Stimulated activated CD4-positive, alpha-beta T cell treated with anti-CD3 and anti-CD28 coated beads, Interleukin-1b, Interleukin-23, amount 100 ng/mL, for 1 hour (primary cell): ENCODE measurements at places on chromosomes 1 and 21.

GRCh38 chr1:61873994-61874393 lies 131.7 kb downstream of the PATJ start:
- DNase-seq = no peak

DNA sequence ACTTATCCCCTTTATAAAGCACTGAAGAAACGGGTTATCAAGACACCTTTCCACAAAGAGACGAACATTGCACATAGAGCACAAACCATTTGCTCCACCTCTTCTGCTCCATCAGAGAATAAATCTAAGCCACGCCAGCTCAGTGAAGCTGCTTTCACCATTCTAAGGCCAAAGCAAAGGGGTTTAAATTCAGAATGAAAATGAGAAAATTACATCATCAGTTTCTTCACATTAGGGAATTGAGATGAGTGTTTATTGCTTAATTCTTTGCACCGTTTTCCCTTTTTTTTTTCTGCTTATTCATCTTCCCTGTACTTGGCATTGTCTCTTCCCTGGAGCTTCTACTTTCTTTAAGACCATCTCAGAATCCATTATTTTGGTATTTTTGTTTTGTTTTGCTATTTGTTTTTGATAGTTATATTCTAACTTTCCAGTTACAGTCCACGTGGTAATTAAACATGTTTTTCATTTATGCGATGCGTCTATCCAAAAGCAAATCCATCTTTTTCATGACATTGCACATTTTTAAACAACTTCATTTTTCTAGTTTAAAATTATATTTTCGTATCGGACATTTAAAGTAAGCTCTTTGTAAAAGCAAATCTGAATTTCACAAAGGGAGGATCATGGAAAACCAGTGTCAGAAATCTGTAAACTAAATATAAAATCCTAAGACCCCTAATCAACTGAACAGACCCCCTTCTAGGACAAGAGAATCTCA lies 1.9 kb upstream of the OR2T34 start:
- no peak for DNase-seq

GRCh38 chr1:118159569-118159968 lies 25.5 kb downstream of the SPAG17 start:
- DNase-seq = no peak

DNA sequence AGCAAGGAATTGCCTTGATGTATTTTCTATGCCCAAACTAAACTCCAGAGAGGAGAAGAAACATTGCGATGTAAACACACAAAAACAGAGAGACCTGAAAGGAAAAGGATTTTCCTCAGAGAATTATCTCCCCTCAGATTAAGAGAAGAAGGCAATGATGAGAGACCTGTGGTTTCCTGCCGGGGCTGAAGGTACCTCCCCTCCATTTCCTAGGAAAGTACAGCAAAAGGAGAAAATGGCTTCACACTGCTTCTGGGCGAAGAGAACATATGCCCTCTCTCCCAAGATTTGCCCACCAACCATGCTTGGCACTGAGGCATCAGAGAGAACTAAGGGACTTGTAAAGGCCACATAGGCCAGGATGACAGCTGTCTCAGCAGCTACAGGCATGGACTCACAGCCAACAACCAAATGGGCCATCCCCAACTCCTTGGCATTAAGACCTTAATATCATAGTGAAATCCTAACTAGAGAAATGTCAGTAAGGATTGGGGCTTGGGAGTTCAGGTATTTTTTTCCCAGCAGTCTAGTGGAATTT lies 523.0 kb downstream of the PTPRC start:
- DNase-seq = no peak

- DNase-seq = no peak
Observed at GRCh38 chr21:36436829-36437744, 42.8 kb downstream of the CLDN14 start.

GRCh38 chr1:244393604-244394176 lies 58.0 kb downstream of the ADSS2 start:
- DNase-seq = no peak

GRCh38 chr1:169529068-169529642 lies 43.4 kb upstream of the SLC19A2 start:
- no peak for DNase-seq

DNA sequence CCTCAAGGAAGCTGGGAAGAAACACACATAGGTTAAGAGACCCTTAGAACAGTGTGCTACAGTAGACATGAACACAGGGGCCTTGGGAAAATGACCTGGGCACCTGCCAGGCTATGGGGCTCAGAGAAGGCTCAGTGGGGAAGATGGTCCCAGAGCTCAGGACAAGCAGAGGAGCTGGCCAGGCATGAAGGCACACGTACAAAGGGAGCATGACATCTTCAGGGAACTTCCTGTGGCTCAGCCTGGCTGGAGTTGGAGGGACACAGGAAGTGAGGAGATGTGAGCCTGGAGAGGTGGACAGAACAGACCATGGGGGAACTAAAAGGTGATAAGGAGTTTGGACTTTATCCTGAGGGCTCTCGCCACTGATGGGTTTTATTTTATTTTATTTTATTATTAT lies 3.8 kb upstream of the SLC50A1 start:
- DNase-seq = no peak

GRCh38 chr21:39675993-39676661 lies 63.4 kb downstream of the B3GALT5 start:
- no peak for DNase-seq

DNA sequence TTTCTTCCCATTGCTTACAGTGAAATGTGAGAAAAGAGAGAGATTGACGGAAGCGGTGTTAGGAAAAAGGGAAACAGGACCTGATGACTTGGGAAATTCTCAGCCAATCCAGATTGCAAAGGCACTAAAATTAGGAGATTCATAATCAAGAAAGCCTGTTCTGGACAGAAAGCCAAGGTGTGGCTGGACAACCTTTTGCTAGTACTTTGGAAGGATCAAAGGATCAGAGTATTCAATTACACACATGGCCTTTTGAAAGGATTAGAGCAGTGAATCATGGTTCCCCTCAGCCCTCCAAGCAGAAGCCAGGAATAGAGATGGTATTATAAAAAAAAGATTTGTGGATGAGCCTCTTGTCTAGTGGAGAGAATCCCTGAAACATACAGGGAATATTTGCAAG lies 669.8 kb upstream of the ADAMTS5 start:
- no peak for DNase-seq

GRCh38 chr1:167121375-167122120 lies 27.7 kb downstream of the STYXL2 start:
- no peak for DNase-seq

DNA sequence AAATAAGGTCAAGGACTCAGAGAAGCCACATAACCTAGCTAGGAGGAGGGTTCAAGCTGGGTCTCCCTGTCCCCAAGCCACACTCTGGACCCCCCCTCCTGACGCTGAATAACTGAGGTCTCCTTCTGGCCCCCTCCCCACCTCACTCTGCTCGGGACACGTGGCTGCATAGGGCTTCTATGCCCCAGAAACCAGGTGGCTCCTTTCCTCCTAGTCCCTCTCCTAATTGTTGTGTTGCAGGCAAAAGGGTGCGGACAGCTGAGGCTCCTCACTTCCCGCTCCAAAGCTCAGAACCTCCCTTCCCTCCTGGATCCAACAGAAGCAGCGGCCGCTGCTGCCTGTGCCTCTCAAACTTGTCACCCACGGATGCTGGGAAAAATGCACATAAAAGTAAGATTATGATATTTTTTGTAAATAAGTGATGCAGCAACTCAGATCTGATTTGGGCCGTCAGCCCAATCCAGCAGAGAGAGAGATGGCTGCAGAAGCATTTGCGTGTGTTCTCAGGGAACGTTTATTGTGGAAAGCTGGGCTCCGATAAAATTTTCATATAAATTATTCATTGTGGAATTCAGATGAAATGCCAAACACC lies 40.8 kb upstream of the C1orf174 start:
- DNase-seq = no peak

DNA sequence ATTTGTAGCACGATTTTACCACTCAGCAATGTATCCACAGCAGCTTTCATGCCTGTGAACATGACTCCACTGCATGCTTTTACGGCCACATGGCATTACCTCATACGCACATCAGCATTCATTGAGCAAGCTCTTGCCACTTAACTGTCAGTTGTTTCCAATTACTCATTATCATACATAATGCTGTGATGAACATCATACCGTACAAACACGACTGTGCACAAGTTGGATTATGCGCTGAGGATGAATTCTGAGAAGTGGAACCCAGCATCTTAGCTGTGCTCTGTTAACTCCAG lies 9.6 kb downstream of the UMODL1 start:
- no peak for DNase-seq

DNA sequence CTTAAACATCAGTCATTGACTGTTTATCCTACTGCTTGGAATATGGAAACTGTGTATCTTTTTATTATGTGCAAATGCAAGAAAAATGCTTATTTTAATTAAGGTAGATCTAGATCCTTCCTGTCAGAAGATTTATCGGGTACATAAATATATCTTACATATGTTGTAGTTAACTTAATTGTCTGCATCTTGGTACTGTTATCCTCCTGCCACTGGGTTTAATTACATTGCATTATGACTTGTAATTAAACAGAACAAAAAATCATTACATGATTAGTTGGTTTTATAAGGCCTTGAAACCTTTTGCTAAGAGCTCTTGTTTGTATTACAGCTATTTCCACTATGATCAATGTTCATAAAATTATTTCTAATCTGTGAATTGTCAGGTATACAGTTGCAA lies 211.2 kb downstream of the PTGER3 start:
- DNase-seq = no peak

DNA sequence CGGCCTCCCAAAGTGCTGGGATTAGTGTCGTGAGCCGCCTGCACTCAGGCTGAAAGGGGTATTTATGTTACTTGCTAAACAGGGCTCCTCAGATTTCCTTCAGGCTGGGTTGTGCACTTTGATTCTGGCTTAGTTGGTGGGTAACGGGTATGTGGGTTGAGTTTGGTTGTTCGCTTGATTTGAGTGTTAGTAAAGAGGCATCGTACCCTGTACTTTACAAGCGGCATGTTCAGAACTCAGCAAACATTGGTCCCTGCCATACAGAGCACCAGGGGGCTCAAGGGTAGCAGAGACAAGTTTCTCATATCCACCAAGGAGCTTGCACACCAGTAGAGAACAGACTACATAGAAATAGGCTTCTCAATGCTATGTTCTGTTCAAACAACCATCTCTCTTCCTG lies 147.8 kb downstream of the PGBD5 start:
- DNase-seq = no peak

GRCh38 chr1:184480736-184481135 lies 93.9 kb downstream of the C1orf21 start:
- DNase-seq = no peak

DNA sequence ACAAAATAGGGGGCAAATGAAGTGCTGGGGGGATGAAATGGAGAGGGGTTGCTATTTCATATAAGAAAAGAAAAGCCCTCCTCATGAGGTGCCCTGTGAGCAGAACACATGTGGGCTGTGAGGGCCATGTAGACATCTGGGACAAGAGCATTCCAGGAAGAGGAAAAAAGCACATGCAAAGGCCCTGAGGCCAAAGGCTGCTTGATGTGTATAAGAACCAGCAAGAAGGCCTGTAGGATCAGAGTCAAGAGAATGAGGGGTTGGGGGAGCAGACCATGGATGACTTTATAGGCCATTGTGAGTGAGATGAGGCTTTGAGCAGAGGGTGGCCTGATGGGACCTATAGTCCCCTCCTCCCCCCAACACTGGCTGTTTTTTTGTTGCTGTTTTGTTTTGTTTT lies 7.7 kb upstream of the RAB4A start:
- DNase-seq = no peak

DNA sequence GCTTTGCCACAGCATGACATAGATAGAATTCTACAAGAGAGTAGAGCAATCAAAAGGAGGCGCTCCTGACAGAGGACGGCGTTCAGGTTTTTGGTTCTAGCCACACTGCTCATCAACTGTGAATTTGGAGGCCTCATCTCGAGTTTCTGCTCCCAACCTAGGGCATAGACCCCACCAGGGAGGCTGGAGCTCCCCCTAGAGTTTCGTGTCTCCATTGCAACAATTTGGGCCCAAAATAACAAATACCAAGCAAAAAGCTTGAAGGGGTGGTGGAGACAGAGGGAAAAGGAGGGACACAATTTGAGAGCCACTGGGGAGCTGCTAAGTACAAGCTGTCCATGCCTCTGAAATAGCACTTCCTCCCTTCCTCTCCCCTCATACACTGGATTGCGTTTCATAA lies 297.0 kb downstream of the GPATCH2 start:
- no peak for DNase-seq

GRCh38 chr1:201222125-201222524 lies 31.5 kb downstream of the IGFN1 start:
- DNase-seq = no peak

DNA sequence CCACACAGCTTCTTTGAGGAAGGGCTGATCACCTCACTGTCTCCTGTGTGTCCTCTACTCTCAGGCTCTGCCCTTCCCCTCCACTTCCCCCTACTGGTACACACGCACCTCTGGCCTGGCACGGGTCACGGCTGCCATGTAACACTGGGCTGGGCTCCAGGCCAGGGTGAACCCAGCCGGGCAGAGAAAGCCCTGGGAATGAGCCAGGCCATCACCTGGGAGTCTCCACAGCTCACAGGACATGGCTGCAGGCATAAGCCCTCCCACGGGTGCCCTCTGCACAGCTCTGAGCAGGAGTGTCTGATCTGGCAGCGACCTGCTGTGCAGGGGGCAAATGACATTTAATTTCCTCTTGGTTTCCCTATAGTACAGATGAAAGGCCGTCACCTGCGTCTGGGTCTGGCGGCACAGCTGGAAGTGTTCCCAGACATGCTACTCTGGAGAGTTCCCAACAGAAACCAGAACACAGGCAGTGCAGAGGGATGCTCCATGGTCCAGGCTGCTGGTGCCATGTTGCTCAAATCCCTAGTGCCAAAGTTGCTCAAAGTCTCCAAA lies 61.2 kb downstream of the ERI3 start:
- no peak for DNase-seq

DNA sequence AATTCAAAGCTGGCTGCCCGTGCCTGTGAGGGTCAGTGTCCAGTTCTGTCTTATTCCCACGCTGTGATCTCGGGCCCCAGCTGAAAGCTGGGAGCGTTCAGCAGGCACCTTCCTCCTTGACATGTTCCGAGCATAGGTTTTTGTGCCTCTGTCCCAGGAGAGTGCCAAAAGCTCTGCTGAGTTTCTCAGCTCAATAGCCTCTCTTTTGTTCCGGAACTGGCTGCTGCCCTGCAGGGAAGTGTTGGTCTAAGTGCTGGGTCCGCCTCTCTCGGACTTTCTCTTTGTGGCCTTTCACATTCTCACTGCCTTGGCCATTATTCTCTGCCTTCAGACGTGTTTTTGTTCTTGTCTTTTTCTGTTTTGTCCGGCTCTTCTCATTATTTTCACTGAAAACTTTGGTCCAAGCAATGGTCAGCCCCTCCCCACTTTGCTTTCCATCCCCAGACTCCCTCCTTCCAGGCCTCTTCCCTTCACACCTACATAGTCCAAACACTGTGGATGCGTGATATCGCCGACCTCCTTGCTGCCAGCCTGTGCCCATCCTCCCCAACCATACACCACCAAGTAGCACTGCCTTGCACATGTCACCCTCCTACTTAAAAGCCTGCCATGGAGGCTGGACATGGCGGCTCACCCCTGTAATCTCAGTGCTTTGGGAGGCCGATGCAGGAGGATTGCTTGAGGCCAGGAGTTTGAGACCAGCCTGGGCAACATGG lies 233.8 kb downstream of the RHOU start:
- DNase-seq = no peak

GRCh38 chr1:61936839-61937238 lies 194.6 kb downstream of the PATJ start:
- DNase-seq = no peak
